Stimulated activated CD4-positive, alpha-beta T cell treated with anti-CD3 and anti-CD28 coated beads, TNF-alpha, amount 100 ng/mL, for 48 hours (primary cell): ENCODE measurements at places on chromosomes 12 and 14.

DNA sequence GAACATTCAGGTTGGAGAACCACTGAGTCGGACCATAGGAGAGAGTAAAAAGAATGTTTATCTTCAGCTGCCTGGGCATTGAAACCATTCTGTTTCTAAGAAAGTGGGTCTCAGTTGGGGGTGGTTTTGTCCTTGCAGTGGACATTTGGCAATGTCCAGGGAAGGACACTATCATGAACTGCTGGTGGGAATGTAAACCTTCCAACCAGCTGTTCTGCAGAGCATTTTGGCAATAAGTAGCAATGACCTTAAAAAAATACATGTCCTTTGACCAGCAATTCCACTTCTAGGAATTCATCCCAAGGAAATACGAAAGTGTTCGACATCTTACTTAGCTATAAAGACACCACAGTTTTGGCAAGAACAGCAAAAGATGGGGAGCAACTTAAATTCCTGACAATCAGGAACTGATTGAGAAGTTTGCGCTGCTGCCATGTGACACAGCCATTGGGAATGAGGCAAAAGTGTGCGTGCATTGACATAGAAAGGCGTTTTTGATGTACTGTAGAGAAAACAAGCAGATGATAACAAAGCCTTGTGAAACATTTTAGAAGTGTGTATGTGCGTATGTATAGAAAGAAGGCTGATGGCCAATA is 82.9 kb upstream of the MAP1LC3B2 start:
- no peak for DNase-seq

- DNase-seq: no peak
Observed at GRCh38 chr14:24231263-24232120, 675 bp downstream of the NEDD8 start.

- DNase-seq: no peak
Observed at GRCh38 chr14:61460718-61461611, 139.6 kb downstream of the PRKCH start.

DNA sequence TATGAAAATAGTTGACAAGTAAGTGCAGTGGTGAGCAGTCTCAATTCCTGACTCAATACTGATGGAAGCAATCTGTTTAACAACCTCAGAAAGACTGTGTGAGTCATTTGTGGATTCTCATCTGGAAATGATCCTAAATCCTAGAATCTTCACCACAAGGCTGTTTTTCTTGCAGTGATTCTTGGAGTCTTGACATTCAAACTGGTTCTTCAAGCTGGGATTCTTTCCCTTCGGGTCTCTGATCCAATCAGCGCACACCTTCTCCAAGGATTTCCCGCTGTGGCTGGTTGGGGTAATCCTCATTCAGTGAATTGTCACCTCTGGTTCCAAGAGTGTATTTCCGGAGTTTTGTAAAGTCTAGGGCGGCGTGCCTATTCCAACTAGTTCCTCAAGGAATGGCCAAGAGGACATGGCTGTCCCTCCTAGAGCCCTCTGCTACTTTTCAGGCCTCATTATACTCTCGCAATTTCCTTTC is 37.7 kb upstream of the FOXJ2 start:
- DNase-seq: no peak

DNA sequence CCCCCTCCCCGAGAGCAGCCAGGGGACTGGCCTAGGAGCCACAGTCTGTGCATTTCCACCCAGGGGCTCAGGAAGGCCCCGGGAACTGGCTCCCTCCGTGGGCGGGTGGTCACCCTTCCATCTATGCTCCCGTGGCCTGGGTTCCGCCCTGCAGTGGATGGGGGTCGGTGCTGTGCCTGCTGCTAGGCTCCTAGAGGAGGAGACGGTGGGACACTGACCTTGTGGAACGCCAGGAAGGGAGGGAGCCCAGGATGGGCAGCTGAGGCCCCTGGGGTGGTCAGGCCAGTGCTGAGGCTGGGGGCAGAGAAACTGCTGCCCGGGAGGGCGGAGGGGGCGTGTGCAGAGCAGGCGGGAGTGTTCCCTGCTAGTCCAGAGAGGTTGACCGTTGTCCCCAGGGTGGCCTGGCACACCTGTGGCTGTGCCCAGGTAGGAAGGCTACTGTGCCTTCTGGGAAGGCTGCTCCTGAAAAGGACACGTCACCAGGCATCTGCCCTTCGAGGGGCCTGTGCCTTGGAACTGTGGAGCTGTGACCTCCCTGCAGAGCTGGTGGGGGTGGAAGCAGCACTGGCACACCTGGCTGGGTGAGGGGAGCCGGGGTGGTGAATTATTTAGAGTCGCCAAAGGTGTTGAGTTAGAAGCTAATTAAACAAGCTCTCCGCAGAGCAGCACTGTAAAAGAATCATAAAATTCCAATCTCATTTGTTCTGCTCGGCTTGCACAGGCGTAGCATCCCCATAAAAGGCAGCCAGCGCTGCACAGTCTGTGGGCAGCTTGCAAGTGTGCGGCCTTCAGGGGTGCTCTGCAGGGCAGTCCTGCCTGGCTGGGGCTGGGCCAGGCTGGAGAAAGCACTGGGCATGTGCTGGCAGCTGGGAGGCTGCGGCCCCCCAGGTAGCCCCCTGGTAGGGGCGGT is 145.1 kb downstream of the KIF26A start:
- no peak for DNase-seq

DNA sequence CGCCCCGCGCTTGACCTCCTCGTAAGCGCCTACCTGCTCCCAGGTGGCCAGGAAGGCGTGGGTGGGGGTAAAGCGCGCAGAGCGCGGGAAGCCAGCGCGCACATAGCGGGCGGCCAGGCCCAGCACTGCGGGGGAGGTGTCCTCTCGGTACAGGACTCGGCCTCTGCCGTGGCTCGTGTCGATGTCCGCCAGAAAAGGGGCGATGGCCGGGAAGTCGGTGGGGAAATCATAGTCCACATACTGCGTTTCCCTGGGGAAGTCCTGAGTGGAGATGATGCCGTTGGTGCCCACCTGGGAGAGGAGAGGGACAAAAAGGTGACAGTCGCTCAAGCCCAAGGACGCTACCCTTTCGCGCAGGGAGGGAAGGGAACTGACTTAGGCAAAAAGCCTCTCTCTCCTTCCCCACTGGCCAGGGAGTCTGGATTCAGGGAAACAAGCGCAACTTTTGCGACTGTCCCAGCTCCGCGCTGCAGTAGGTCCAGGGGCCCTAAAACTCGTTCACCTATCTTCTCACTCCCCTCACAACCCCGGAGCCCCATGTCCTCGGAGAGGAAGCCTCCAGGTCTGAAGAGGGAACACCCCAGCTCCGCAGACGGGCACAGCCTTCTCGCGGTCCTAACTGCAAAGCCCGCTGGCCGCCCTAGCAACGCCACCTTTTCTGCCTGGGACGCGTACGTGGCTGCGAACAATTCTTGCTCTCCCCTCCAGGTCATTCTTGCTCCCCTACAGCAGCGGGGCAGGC is 815 bp downstream of the NID2 start:
- no peak for DNase-seq

DNA sequence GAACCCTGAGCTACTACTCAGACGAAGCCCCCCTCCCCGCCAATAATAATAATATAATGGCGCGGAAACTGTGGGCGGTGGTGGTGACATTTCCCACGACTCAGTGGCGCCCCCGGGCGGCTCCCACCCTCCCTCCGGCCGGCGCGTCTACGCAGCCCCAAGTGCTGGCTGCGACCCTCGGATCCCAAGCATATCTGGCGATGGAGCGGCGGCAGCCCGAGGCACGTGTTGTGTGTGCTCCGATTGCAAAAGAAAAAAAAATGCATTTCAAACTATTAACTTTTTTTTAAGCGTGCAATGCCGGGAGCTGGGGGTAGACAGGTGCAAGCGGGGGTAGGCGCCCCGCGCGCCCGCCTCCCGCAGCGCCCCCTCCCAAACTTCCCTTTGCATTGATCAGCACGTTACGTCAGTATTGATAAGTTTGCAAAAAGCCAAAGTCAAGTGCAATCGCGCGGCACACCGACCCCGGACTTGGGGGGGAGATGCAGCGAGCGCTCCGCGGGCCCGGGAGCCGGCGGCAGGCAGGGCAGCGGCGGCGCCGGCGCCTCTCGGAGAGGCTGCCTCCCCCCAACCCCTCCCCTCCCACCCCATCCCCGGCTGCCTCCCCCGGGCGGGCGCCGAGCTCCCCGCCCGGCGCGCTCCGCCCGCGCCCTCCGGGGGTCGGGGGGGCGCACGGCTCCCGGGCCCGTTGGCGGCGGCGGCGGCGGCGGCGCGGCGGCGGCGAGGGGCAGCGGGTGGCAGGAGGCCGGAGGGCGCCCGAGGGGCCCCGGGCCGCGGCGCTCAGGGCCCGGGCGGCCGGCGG is 113.1 kb upstream of the MYL2 start:
- DNase-seq: no peak

- no peak for DNase-seq
Observed at GRCh38 chr14:50778721-50779483, 52.1 kb downstream of the NIN start.

GRCh38 chr12:47870175-47870781 is 34.5 kb downstream of the VDR start:
- DNase-seq: no peak

DNA sequence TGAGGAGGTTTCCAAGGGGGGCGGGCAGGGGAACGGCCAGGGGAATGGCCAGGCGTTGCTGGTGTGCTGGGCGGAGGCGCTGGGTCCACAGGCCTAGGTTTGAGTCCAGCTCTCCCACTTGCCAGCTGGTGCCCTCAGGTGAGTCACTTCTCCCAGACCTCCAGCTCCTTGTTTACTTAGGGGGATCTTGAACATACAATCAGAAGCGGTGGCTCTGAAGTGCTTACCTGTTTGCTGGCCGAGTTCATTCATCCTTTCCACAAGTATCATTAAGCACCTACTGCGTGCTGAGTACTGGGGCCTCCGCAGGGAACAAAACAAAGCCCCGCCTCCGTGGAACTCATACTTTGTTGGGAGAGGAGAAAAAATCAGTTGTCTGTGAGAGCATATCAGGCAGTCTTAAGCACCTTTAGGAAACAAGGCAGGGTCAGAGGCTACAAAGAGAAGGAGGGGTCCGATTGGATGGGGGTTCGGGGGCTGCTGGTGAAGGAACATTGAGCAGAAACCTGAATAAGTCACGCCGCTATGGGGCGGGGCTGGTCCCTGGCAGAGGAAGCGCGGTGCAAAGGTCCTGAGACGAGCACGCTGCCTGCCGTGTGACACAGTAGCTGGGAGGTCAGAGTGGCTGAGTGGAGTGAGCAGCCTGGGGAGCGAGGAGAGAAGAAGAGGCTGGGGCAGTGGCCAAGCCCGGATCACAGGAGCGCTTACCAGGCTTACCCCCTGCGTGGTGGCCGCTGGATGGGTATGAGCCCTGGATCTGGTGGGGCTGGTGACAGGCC is 15.1 kb downstream of the MVK start:
- no peak for DNase-seq

- DNase-seq: no peak
Observed at GRCh38 chr12:1277905-1278304, 286.9 kb downstream of the ERC1 start.

DNA sequence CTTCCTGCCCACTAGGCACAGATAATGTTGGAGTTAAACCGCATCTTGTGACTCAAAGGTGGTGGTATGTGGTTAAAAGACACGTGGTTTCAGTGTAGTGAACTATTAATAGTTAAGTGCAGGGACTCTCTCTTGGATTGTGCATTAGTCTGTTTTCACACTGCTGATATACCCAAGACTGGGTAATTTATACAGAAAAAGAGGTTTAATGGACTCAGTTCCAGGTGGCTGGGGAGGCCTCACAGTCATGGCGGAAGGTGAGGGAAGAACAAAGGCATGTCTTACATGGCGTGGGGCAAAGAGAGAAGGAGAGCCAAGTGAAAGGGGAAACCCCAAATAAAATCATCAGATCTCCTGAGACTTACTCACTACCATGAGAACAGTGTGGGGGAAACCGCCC is 362.3 kb downstream of the GLT1D1 start:
- no peak for DNase-seq

DNA sequence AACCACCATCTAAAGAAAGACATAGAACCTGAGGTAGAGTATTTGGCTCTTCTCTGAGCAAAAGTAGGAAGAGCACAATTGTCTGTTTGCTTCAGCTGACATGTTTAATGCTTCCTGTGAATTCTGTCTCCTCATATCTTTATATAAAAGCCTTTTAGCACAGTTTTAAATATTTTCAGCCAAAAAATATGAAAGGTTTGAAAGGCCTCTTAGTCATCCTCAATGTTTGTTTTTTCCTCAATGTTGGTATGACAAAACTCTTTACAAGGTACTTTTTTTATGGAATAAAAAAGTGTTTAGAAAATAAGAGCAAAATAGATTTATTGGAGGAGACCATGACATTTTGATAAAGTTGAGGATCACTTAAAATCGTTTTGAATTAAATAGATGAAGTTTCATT is 360.9 kb downstream of the NAV3 start:
- DNase-seq: no peak

DNA sequence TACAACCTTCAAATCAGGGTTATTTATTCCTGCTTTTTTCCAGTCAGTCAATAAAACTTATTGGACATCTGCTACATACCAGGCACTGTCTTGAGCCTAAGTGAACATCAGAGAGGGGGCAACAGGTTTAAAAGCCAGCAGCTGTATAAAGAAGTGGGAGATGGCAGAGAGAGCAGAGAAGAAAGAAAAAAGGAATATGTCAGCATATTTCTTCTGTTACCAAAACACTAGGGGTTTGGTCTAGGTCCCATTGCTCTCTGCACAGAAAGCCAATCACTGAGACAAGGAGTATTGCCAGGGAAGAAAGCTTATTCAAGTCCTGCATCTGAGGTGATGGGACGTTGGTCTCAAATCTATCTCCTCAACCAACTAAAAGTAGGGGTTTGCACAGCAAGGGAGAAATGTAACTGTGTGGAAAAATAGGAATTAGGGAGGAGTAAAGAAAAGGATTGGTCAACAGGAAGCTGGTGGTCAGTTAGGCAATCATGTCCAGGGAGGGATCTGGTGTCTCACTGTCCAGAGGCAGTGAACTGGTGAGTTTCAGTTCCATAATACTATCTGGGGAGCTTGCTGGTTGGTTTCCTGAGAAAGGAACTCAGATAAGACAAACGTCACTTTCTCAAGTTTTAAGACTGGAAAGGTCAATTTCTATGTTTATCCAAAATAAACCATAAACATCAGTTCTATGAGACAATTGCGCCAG is 107.5 kb downstream of the PHLDA1 start:
- no peak for DNase-seq

- no peak for DNase-seq
Observed at GRCh38 chr12:31589598-31589903, 1.4 kb downstream of the DENND5B start.

- no peak for DNase-seq
Observed at GRCh38 chr14:63713764-63714163, 14.1 kb downstream of the SGPP1 start.

- no peak for DNase-seq
Observed at GRCh38 chr12:16499611-16500010, 106.4 kb downstream of the LMO3 start.

DNA sequence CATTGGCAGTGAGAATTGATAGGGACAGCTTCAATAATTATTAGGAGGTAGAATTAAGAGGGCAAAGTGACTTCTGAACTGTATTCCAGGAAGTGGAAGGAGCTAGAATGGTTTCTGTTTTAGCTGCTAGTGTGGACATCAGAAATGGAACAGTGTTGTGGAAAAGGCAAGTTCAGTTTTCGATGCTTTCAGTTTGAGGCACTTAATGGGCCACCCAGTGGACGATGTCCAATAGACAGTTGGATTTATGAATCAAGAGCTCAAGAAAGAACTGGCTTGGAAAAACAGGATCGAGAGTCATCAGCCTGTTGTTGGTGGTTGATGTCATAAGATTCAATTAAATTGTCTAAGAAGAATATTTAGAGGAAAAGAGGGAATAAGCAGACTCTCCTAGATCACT is 136.3 kb downstream of the DYRK2 start:
- DNase-seq: no peak

- DNase-seq: no peak
Observed at GRCh38 chr12:90333939-90334338, 621.0 kb downstream of the CCER1 start.

GRCh38 chr14:35385042-35385839 is 19.3 kb downstream of the NFKBIA start:
- no peak for DNase-seq
